ENCODE measurements at places on chromosomes 12 and 14.

GRCh38 chr12:89678225-89678624, 30.4 kb downstream of the ATP2B1 start:
- no peak for DNase-seq

DNA sequence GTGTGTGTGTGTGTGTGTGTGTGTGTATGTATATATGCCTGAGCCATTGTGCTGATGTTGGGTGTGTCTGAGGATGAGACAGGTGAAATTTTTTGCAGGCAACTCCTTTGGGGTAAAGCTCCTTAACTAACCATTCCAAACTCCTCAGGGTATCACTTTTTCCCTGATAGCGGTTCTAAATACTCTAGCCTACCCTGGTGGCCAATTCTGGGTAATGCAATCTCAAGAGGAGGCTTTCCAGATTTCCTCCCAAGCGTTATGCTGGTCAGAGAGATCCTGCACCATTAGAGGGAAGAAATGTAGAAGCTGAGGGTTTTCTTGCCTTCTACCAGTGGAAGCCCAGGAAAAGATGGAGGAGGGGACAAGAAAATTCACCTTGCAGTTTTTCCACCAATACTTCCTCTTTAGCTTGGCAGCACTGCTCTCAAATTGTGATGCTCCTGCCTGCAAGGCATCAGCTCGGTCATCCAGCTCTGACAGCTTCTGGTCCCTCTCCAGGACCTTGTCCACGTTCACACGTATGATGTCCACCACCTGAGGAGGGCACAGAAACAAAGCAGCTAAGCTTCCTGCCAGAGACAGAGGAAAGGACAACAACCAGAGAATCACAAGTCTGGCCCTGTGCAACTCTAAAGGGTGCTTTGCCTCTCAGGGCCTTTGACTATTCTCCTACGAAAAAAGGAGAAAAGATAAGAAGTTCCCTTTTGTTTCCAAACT, 4.9 kb downstream of the VAMP1 start:
- no peak for DNase-seq

DNA sequence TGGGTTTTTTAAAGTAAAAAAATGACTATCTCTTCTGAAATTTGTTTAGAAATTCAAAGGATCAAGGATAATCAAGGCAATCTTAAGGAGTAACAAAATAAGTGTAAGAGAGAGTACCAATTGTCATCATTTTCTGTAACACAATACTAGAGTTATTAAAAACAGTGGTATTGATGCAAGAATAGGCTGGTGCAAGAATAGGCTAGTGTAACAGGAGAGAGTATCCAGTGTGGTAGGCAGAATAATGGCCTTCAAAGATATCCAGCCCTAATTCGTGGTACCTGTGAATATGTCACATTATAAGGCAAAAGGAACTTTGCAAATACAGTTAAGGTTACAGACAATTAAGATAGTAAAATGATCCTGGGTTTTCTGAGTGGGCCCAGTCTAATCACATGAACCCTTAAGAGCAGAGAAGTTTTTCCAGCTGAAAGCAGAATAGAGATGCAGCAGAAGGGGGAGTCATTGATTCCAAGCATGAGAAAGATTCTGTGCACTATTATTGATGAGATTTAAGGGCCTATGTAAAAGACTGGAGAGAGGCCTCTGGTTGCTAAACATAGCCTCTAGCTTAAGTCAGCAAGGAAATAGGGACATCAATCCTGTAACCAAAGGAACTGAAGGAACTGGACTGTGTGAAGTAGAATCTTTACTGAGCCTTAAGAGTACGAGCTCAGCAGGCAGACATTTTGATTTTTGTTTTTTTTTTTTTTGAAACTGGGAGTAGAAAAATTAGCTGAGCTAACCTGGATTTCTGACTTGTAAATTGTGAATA, 134.1 kb downstream of the GPHN start:
- DNase-seq, result no peak

- DNase-seq, result no peak
Measured at GRCh38 chr14:106107703-106108102, 581.3 kb downstream of the TMEM121 start.

- no peak for DNase-seq
Measured at GRCh38 chr14:45198551-45198950, 54.5 kb downstream of the MIS18BP1 start.

DNA sequence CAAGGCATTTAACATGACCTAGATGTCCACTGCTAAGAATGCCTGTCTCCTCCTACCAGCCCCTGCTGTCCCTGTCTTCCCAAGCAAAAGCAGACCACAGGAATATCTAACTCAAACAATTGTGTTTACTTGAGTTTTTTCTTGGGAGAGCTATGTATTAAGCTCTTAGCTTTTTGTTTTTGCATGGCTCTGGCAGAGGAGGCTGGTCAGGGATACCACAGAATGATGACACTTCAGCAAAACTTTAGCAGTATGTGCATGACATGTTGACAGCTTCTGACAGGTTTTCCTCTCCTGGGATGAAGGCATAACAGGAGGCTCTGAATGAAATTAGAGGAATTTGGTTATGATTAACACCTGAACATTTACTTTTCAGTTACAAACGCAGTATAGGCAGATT, 6.9 kb downstream of the TMBIM6 start:
- no peak for DNase-seq

DNA sequence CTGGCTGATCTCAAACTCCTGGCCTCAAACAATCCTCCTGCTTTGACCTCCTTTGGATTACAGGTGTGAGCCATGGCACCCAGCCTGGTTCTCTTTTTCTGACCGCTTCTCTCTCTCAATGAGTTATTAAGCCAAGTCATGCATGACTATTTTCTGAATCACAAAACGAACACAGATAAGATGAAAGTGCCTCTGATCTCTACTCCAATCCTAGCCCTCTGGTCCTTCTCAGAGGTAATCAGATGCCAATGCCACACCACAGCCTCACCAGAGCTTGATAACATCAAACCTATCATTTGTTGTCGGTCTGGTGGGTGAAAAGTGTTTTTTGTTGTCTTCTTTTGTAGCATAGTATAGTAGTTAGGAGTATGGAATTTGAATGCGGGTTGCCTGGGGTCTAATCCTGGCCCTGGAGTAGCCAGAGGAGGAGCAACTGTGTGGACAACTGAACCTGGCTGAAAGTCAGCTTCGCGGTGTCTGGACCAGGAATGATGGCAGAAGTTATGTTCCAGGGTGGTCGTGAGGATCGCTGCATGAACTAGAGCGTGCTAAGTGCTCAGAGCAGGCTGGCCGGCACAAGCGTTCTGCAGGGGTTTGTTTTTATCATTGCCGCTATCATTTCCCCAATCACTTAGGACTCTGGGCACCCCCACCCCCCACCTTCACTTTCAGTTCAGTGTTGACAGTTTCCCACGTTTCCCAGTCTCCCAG, 77.9 kb downstream of the SPRING1 start:
- no peak for DNase-seq

- no peak for DNase-seq
Measured at GRCh38 chr14:88490168-88490567, 64.6 kb downstream of the PTPN21 start.

- no peak for DNase-seq
Measured at GRCh38 chr12:115636546-115636945, 640.9 kb downstream of the MED13L start.

DNA sequence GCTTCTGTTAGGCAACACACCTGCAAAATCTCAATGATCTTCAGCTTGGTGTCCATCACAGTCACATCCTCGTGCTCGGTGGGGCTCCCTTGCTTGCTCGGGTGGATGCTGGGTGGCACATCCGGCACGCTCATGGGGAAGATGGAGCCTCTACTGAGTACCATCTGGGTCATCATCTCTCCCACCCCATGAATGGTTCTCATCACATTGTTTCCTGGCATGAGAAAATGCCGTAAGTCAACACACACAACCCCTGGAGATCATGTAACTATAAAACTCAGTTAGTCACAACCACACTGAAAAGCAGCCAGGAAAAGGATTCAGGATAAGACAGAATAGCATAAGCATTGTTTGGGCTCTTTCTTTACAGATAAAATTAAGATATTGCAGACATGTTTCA, 201.1 kb downstream of the ITPR2 start:
- no peak for DNase-seq

DNA sequence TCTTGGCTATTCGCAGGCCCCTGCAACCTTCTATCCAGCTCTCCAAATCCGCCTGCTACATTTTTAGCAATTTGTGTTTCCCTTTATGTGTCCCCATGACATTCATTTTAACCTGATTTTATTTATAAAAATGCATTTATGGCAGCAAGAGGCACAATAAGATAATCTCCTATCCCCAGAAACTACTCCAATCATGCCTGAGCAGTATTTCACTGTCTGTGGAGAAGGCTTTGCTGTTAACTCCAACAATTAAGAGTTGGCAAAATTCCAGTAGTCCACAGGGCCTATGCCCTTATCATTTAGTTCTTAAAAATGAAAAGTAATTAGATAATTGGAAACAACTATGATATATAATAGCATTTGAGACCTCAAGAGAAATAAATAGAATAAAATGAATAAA, 462.4 kb downstream of the TRHDE start:
- no peak for DNase-seq

DNA sequence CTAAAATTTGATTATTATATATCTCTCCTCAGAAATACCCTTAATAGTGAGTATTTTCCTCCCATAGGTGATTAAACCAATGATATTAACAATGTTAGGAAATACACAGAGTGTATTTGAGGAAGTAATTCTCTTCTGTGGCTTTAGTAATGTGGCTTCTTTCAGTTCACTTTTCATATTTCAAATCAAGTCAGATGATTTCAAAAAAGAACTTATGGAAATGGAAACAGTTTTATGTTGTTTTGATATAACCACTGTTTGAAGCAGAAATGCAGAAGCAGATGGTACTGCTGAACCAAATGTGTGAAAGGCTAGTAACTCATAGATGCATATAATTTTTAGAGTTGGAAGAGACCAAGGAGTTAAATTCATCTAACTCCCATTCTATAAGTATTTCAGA, 1.9 kb upstream of the GPR33 start:
- DNase-seq, result peak; percentile 39

DNA sequence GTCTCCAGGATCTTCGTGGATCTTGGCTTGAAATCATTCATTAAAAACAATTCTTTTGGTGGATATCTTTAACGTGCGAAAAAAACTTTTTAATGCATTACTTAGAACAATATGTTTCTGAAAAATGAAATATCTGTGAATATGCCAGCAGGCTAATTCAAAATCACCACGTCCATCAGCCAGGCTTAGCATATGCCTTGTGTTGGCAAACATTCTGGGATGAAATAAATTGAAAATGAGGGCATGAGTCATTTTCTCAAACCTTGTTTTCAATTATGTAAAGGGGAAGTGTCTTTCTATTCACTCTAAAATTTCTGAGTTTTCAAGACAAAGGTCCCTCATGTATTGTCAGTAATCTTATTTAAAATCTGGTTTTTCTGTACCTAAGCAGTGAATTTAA, 393.9 kb downstream of the PAWR start:
- no peak for DNase-seq
